ENCODE measurements at places on chromosomes 16 and 17. TPM values are rescaled to one million over a fixed set of nuclear protein-coding genes. Genes with fewer than 3 reads are reported as not detected.

KRT24 gene
- total RNA-seq = not detected

RAB11FIP4 gene
- total RNA-seq = 1.2 TPM

PROCA1 gene
- total RNA-seq = 1.9 TPM

TBC1D3K gene
- total RNA-seq = not detected

CACNG5 gene
- total RNA-seq = not detected

DRC3 gene
- total RNA-seq = 0.83 TPM

HOXB3 gene
- total RNA-seq = 17.3 TPM

SMPD3 gene
- total RNA-seq = 0.33 TPM

ZNF785 gene
- 8.3 TPM for total RNA-seq

CDH11 gene
- 176 TPM for total RNA-seq

NUTF2 gene
- total RNA-seq = 141 TPM

GAS7 gene
- 8.4 TPM for total RNA-seq

PRSS33 gene
- total RNA-seq = not detected

OR4D1 gene
- total RNA-seq = under 0.01 TPM

CLEC18B gene
- total RNA-seq = 1.3 TPM

ARL6IP1 gene
- total RNA-seq = 172 TPM

SLC7A6OS gene
- 16.0 TPM for total RNA-seq

PPP1R1B gene
- total RNA-seq = 0.66 TPM

KRTAP17-1 gene
- total RNA-seq = not detected

PDILT gene
- not detected for total RNA-seq

SLC16A6 gene
- total RNA-seq = 0.15 TPM

TSNAXIP1 gene
- total RNA-seq = 1.3 TPM

TOX3 gene
- total RNA-seq = not detected

BICDL2 gene
- 0.17 TPM for total RNA-seq

TLCD3B gene
- total RNA-seq = not detected

ROGDI gene
- total RNA-seq = 16.4 TPM

NAGS gene
- total RNA-seq = 3.5 TPM

POLR3K gene
- total RNA-seq = 2.0 TPM

CCT6B gene
- total RNA-seq = 1.0 TPM

GCGR gene
- not detected for total RNA-seq

SLC16A5 gene
- 9.2 TPM for total RNA-seq

HS3ST2 gene
- not detected for total RNA-seq

VMP1 gene
- total RNA-seq = 177 TPM

KCNH4 gene
- total RNA-seq = under 0.01 TPM

KRT31 gene
- not detected for total RNA-seq

ZNF629 gene
- total RNA-seq = 10.5 TPM

CDRT4 gene
- total RNA-seq = 1.8 TPM

TAC4 gene
- total RNA-seq = not detected

NTN1 gene
- total RNA-seq = 3.0 TPM

ARHGDIA gene
- 187 TPM for total RNA-seq

SOX8 gene
- 0.17 TPM for total RNA-seq

NOS2 gene
- not detected for total RNA-seq

FAM117A gene
- 3.5 TPM for total RNA-seq

SMIM36 gene
- total RNA-seq = not detected

CPNE7 gene
- total RNA-seq = 31.6 TPM

FAM20A gene
- total RNA-seq = 25.1 TPM

ACSM3 gene
- 0.29 TPM for total RNA-seq

SMIM5 gene
- 0.29 TPM for total RNA-seq

EFCAB3 gene
- not detected for total RNA-seq

C17orf113 gene
- 0.17 TPM for total RNA-seq

SLC5A10 gene
- total RNA-seq = not detected

HLF gene
- total RNA-seq = under 0.01 TPM

MT4 gene
- not detected for total RNA-seq

MSRB1 gene
- 6.1 TPM for total RNA-seq

KRT28 gene
- not detected for total RNA-seq

LDHD gene
- 2.8 TPM for total RNA-seq

All from smooth muscle cell of trachea (primary cell).